ENCODE measurements at places on chromosomes 2 and 18.

GRCh38 chr2:105181282-105181681 lies 60.3 kb upstream of the GPR45 start:
- no peak for DNase-seq

DNA sequence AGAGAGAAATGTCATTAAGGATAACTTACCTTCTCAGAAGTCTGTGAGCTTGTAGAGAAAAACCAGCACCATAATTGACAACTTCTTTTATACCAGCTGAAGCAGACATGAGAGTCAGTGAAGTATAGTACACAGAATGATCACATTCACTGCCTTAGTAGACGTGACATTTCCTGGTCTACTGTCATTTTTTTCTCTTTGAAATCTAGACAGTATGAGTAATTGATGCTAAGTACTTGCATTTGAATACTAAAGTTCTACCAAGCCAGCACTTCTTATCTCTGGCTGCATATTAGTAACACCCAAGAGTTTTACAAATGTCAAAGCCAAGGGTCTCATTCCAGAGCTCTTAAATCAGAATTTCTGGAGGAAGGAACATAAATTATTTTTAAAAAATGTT lies 25.4 kb upstream of the ACADL start:
- no peak for DNase-seq

GRCh38 chr2:151844211-151844896 lies 16.1 kb upstream of the ARL5A start:
- no peak for DNase-seq

DNA sequence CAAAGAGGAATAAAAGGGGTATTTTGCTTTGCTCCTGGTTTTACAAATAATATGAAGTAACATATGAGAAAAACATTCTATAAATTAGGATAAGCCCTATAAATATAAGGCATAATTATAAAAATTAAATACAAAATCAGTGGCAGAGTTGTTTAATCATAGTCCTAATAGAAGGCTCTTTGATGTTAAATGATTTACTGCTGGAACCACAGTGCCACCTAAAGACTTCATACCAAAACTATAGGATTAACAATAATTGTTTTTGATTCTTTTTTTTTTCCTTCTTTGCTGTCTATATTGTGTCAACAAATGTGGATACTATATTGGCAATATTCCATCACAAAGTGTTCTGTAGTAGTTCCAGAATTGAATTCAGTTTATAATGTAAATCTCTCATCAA lies 837.7 kb upstream of the SLC39A10 start:
- DNase-seq = no peak

DNA sequence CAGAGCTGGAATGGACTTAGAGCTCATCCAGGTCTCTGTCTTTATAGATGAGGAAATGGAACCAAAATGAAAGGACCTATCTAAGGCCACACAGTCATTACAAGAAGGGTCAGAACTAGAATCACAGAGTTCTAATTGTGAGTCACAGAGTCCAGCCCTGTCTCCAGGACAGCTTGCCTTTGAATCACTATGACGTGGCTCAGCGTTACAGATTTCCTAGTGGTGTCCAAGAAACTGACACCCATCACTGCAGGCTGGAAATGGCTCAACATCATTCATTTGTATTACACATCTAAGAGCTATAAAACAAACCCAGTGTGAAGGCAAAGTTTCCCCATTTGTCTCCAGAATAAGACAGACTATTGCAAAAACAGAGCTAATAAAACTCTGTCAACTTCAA lies 164.3 kb upstream of the SIX2 start:
- no peak for DNase-seq

GRCh38 chr2:167595839-167596471 lies 651.4 kb downstream of the STK39 start:
- no peak for DNase-seq

DNA sequence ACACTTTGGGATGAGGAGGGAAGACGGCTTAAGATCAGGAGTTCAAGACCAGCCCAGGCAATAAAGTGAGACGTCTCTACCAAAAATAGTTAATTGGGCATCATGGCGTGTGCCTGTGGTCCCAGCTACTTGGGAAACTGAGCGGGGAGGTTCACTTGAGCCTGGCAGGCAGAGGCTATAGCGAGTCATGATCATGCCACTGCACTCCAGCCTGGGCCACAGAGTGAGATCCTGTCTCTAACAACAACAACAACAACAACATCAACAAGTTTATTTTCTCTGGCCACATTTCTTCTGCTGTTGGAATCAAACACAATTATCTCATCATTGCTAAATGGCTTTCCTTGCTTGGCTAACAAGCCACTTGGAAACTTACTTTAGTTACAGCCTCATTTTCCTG lies 13.4 kb downstream of the NIFK start:
- no peak for DNase-seq

DNA sequence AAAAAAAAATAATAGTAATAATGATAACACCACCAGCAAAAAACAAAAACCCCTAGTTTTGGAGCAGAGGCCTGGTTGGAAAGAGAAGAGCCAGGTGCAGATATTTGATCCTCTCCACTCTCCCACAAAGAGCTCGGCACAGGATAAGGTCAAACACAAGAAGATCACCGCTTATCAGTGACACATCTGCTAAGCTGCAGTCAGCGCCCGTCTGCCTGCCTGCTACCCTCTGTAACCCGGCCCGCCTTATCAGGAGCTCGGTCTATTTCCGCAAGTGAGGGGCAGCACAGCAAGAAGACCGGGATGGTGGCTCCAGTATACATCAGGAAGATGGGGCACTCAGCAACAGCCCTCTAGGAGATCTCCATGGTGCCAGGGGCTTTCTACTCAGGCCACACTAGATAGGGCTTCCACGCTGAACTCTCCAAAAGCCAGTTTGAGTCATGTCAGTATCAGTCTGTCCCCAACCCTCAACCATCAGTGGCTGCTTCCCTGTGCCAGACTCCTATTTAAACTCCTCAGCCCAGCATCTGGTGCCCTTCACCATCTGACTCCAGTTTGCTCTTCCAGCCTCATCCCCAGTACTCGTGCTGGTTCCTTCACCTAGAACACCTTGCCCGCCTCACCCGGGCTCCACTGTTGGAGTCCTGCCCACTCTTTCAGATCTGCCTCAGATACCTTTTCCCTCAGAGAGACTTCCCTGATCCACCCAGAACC lies 67.3 kb upstream of the PPP1CB start:
- DNase-seq = no peak

GRCh38 chr2:10883066-10883465 lies 28.7 kb upstream of the KCNF1 start:
- no peak for DNase-seq

DNA sequence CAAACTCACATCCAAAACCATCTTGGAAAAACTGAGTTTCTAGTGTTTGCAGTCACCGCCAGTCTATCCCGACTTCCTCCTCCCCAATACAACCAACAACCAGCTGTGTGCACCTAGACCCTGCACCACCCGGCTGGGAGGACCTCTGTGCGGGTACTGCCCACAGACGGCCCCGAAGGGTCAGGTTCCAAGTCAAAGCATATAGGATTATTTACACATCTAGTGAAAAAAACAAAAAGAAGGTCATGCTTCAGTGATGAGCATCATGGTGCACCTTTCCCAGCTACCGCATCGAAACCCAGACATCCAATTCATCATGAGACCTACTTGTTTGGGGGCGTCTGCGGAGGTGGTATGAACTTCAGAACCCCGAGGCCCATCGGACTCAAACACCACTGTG lies 124.8 kb downstream of the ZNF516 start:
- no peak for DNase-seq

- peak; percentile 17 for DNase-seq
Measured at GRCh38 chr2:8260213-8260612, 421.6 kb upstream of the ID2 start.

DNA sequence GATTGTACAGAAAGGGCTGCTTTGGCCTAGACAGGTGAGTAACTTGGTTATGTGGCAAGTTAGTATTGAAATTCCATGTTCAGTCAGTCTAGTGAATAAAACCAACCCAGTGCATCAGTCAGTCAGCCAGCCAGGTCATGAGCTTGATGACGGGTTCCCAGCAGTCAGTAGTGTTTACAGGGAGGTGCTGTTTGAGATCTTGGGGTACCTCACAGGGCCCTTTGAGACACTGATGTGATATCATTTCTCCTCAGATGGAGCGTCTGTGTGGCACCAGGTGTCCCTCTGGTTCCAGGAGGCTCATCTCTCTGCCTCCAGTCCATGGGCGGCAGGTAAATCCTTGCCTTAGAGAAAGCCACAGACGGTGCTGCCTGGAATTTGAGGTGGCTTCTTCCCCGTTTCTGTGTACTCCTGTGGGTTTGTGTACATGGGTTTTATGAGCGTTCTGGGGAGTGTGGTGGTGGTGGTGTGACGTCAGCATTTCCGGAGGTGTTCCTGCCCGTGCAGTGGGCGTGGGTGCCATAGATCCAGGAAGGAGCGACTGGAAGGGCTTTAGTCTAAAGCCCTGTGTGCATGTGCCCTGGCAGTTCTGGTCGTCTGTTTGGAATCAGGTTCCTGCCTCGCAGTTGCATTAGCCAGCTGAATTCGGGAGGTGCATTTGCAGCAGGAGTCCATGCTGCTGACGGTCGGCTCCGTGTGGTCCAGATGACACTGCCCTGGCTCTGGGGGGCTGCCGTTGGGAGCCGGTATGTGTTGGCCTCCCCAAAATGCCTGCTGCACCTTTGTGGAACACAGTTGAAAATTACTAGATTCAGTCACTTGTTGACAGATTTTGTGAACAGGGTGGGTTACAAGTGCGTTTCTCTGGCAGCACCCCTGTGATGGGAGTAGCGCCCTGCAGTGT lies 2.1 kb downstream of the CTDP1 start:
- no peak for DNase-seq

GRCh38 chr18:74790451-74790850 lies 192.8 kb downstream of the ZNF407 start:
- DNase-seq = no peak

- no peak for DNase-seq
Measured at GRCh38 chr2:207808119-207808518, 38.4 kb upstream of the FZD5 start.

- no peak for DNase-seq
Measured at GRCh38 chr2:205679410-205680009, 2.8 kb upstream of the NRP2 start.

DNA sequence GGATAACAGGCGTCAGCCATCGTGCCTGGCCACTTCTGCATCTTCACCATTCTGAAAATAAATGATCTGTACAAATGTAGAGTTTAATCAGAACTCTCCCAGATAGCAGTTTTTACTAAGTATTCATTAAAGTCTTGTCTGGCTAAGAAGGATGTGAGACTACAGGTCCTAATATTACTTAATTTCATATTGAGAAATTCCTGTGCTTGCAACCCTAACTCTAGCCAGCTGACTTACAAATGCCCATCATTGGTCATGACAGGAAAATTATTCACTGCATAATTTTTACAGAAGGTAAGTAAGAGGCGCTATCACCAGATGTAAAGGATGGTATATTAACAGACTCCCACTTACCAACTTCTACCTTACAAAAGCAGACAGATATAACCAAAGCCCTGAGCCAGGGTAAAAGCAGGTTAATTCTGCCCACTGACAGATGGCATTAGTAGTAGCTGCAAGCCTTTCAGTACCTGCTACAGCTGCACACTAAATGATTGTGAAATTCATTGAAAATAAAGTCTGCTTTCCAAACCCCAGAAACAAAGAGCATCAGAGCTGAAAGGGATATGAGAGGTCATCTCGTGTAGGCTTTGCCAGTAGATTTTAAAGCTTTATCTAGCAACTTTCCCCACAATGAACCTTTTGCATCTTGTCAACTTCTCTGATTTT lies 271.3 kb upstream of the STON1 start:
- DNase-seq = no peak

DNA sequence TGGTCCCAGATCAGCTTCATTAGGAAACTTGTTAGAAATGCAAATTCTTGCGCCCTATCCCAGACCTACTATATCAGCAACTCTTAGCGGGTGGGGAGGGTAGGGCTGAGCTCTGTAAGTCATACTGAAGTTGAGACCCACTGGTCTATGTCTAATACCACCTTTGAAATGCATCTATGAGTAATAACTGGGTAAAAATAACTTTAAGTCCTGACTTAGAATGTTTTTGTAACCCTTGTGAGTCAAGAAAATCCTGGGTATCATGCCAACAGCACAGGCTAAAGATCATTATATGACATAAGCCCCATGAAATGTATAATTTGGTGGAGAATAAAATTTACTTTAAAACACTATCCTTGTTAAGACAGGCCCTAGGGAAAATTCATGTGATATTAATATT lies 41.4 kb downstream of the PRKD3 start:
- no peak for DNase-seq

DNA sequence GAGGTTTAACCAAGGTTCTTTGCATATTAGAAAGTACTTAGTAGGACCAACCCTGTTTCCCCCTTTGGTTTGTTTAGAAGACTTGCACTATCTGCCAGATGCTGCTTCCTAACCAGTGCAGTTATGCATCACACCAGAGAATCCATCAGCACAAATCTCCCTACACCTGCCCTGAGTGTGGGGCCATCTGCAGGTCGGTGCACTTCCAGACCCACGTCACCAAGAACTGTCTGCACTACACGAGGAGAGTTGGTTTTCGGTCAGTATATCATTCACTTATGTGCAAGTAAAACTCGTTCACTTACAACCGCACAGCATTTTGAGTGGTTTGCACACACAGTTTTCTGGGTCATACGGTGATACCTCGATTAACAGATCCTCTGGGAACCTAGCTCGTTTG lies 69.7 kb downstream of the ZNF532 start:
- DNase-seq = no peak

- no peak for DNase-seq
Measured at GRCh38 chr18:25283781-25284180, 68.2 kb downstream of the ZNF521 start.

DNA sequence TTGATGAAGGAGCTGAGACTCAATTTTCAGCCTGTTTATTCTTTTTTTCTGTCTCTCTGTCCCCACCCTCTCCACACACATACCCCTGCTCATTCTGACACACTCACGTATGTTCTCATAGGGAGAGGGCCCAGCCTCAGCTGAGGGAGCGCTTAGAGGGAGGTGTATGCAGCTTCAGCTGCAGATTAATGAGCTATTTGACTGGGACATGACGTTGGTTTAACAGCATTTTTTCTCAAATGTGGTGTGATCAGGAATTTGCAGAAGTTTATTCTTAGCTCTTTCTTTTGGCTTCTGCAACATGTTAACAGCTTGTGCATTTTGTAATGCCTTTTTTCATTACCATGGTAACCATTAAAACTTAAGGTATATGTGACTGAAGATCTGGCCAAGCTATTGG lies 1547.1 kb upstream of the PIK3C3 start:
- DNase-seq = no peak

DNA sequence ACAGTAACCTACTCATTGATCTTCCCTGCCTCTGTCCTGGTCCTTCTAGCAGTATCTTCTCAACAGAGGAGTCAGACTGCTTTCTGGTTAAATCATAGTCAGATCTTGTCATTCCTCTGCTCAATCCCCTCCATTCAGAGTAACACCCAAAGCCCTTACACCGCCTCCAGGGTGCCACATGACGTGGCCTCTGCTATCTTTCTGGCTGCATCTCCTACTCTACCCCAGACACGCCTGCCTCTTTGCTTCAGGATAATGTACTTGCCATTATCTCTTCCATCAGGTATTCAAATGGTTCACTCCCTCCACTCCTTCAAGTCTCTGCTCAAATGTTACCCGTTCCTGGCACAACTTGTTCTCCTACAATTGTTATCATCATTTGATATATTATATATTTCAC lies 36.3 kb upstream of the ACVR2A start:
- DNase-seq = no peak

- no peak for DNase-seq
Measured at GRCh38 chr2:215830304-215830703, 183.0 kb downstream of the MREG start.

Measured in caudate nucleus (tissue), 63 donors.